ENCODE measurements at places on chromosomes 4 and X.

GRCh38 chrX:118025226-118025625 lies 91.4 kb downstream of the KLHL13 start:
- no peak for DNase-seq

DNA sequence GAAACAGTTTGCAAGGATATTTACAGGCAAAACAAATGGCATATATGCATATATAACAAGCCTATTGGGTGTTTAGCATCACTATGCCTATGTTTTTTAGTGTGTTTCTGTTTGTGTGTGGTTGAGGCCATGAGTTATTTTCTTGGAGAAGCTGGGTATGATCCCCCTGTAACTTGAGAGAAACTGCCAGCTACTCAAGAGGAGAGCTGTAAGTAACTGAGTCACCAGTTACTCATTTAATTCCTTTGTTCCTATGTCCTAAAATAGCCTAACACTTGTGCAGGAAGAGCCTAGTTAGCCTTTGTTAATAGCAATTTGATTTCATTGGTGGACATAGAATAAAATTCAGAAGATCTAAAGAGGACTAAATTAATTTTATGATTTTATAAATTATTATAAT lies 79.1 kb downstream of the PWWP3B start:
- DNase-seq: no peak

DNA sequence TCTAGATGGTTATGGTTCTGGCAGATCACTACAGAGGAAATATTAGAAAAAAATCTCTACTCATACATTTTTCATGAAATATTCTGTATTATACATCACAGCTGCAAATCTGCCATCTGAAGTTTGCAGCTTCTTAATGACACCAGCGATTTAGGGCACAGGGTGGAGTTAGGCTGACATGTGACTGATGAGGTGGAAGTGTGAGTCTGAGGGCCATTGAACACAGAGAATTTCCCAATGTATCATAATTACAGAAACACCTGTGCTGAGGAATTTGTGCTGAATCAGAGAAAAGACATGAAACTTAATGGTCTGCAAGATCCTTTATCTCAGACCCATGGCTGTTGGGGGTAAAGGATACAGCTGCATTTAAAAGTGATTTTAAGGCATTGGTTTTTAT lies 2025.6 kb upstream of the AGA start:
- no peak for DNase-seq

DNA sequence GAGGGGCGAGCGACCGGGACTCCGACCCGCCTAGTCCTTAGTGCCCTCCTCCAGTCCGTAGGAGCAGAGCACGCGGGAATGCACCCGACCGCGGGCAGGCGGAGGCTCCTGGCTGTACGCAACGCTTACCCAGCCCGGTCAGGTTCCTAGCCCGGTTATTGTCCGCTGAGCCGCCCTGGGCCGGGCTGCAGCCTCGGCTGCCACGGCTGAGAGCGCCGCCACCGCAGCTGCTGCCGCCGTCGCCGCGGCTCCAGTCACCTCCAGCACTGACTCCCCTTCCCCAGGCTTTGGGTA lies at the start of gene AMER1:
AMER1 (minus strand) TSS at position 268 of the 294 bp plus-strand sequence. CDS start 12,422 bp downstream, outside the sequence.
- no peak for DNase-seq

DNA sequence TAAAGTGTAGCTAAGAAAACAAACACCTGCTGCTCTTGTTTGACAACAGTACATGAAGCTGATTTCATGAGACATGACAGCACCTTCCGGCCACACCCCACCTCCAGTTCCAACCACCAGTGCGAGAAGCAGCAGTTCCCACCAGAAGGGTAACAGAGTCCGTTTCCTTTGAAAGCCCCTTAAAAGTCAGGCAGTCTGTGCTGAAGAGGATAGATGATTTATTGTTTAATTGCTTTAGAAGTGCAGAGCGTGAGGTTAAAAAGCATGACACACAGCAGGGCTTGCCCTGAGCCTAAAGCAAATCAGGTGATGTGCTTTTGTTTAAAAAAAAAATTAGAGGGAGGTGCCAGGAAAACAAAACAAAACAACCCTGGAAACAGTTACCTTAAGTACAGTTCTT lies 82.6 kb downstream of the HADH start:
- DNase-seq: no peak

- DNase-seq: no peak
These were observed 571.1 kb upstream of the DIPK2B start for GRCh38 chrX:45771560-45772340.

- DNase-seq: no peak
These were observed 108.5 kb downstream of the ZNF330 start for GRCh38 chr4:141329174-141329569.

DNA sequence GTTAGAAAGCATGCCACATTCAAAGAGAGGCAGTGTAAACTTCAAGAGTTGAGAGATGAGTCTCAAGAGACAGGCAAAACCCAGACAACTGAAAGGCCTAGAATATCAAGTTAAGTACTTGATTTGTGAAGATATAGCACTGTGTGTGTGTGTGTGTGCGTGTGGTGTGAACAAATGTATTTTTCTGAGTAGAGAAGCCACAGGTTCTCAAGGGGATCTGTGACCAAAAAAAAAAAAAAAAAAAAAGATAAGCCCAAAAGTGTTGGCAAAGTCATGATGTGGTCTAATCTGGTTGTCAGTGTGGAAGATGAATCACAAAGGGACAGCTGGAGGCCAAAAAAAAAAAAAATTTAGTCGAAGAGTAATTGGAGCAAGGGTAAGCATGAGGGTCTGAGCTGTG lies 3.9 kb downstream of the RIPPLY1 start:
- DNase-seq: no peak

GRCh38 chr4:63492515-63492914 lies 916.7 kb downstream of the TECRL start:
- DNase-seq: no peak

DNA sequence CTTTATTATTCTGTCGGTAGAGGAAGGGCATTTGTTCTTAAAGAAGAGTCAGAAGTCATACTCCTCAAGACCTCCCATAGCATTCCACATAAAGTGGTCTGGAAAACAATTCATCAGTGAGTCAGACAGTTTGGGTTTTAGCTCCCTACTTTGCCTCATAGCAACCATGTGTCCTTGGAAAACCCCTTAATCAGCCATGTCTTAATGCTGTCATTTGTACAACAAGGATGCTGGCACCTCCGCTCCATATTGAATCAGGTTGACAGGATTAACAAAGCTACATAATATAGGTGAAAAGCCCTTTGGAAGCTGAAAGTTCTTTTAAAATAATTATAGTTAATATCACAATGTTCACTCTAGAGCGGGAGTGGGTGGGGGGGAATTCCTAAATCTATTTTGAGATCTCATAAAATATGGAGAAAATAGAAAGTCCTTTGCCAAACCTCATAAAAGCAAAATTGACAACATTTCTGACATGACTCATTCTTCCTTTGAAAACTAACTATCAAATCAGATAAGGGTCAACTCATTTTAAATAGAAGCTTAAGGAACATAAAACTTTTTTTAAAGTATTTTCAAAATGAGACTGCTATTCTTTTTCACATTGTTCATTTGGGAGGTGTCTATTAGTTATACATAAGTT lies 37.3 kb upstream of the GUCY1A1 start:
- DNase-seq: no peak

GRCh38 chrX:124497386-124497785 lies 151.0 kb downstream of the SH2D1A start:
- no peak for DNase-seq

GRCh38 chr4:111214371-111214770 lies 591.5 kb upstream of the PITX2 start:
- DNase-seq: no peak

- no peak for DNase-seq
These were observed 11.5 kb upstream of the CHST7 start for GRCh38 chrX:46561824-46562657.

DNA sequence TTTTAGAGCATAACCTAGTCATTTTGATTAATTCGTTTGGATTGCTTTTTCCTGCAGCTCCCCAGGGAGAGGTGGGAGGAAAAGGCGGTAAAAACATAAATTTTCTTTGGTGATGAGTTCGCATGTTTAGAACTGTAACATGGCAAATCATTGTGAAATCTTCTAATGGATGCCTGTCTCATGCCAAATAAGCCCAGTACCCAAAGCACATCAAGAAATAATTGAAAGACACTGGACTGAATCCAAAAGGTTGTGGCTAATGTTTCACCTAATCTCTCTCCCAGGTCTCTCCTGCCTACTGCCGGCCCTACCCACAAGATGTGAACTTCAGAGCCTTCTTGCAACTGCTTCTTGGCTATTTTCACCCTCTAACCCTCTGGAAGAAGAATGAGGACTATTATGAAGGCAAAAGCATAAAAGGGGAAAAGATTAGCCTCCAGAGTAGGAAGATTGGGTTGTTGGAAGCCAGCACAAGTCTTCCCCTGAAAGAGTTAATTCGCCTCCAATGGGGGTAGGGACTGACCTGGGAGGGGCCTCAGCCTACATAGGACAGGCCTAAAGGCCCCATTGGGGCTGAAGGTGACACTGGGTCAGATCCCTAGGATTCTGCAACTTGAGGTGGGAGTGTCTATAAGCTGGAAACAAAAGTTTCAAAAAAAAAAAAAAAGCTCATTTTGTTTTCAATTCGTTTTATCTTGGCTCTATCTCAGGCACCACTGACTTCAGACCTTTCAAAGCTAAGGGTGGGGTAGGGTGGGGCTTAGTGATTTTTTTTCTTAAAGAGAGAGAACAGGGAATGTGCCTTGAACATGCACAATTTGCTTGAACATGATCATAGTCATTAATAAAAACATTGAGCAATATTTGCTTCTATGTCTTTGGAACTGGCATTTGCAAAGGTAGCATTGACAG lies 278.6 kb upstream of the KLF3 start:
- no peak for DNase-seq

GRCh38 chrX:100424012-100424411 lies 13.9 kb upstream of the PCDH19 start:
- DNase-seq: no peak

- no peak for DNase-seq
These were observed 373 bp upstream of the INTS6L start for GRCh38 chrX:135520022-135520552.

GRCh38 chr4:35286434-35286833 lies 957.9 kb downstream of the ARAP2 start:
- DNase-seq: no peak

DNA sequence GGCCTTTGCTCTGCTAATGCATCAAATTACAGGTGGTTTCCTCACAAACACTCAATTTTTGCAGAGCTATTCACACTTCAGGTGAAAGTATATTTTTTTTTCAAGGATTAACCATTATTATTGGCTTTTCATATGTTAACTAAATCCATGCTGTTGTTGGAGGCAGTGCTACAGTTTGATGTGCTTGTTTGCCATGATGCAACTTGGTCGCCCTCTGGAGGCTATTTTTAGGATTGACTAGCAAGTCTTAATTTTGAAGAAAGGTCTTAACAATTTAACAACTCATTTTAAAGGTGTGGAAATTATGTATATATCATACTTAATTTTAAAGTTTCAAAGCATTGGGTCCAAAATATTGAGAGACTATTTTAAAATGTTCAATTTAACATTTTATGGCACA lies 168.8 kb upstream of the FAM47A start:
- DNase-seq: peak; percentile 5

GRCh38 chr4:172692701-172693100 lies 475.9 kb upstream of the GALNT7 start:
- DNase-seq: no peak

- no peak for DNase-seq
These were observed 67.2 kb downstream of the DCAF12L1 start for GRCh38 chrX:126485409-126485808.

DNA sequence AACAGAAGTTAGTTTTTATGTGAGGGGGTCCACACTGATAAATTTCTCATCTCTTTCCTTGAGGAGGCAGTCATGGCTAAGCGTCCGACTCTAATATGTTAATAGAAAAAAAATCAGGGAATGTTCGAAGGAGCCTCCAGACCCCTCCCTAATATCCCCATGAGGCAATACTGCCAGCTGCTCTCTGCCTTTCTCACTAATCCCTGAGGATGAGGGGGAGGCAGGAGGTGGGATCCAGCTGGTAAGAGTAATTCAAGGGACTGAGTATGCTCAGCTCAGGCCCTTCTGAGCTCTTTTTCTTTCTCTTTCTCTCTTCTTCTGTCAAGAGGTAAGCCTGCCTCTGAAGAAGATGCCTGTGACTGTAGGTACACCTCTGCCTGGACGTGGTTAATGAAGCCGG lies 51.7 kb downstream of the PIR start:
- no peak for DNase-seq

DNA sequence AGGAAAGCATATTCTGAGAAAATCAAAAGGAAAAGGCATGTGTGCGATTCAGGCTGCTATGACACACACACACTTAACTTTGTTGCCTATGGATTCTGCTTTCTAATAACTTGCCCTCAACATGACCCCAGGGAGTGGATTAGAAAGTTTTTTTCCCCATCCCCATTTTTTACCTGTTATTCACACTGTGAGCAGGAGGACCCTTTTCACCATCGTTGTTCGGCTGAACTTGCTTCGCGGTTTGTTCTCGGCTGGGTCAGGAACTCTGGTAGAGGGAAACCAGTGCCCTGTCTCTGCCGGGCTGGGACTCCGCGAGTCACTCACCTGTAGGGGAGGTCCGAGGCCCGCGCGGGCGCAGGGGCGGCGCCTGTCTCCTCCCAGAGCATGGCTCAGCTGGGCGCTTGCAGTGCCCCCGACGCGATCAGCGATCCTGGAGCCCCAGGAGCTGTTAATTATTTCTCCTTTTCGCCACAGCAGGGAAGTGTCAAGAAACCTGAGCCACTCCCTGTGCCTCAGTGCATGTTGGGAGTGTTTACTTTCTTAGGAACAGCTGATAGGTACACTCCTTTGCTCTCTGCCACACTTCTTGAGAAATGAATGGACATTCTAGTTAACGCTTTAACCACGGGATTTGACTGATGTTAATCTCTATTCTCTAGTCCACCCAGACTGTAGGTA lies at the start of gene RASSF6:
RASSF6 (minus strand) TSS at position 322 of the 678 bp plus-strand sequence. CDS start 8,641 bp downstream, outside the sequence.
- no peak for DNase-seq

DNA sequence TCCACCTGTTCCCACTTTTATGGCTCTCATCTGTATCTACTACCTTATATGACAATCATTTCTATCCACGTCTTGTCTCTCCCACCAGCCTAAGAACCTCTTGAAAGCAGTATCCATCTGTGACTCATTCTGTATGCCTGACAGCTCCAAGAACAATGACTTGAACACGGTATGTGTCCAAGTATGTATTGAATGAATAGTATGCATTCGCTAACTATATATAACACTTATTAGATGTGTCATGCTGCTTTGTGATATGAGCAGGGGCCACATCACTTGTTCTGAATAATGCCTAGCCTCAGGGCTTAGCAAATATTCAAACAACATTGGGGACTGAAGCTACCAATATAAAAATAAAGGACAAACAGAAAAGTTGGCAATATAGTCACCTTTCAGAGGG lies 4.9 kb downstream of the OPHN1 start:
- DNase-seq: no peak

DNA sequence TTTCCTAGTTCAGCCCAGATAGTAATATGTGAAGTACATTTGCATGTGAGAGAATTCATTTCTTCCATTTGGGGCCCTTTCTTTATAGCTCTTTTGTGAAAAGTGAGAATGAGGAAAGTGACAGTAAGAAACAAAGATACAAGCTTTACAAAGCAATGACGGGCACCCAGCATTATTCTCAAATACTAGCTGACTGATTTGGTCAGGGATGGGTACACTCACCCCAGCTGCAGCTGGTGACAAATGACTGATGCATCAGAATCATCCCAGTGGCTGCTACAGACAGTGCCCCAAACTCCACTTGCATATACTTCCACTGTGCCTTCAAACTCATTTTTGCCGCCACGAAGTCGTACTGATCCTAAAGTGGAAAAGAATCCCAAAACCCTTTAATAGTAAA lies 14.8 kb downstream of the PRSS12 start:
- DNase-seq: no peak

- DNase-seq: no peak
These were observed 5.3 kb downstream of the IGFBP7 start for GRCh38 chr4:57104706-57105560.

GRCh38 chr4:156969911-156970310 lies 1.7 kb downstream of the PDGFC start:
- DNase-seq: no peak

GRCh38 chr4:110061076-110061475 lies 137.3 kb downstream of the ELOVL6 start:
- no peak for DNase-seq

Data from iPS DF 6.9 (cell line).